ENCODE measurements at places on chromosomes 3 and 15. TPM values are rescaled to one million over a fixed set of nuclear protein-coding genes. Genes with fewer than 3 reads are reported as not detected.

Gene SPINT1
- not detected for total RNA-seq

Gene SKIC8
- total RNA-seq = 115 TPM

Gene MYZAP
- total RNA-seq = 1.5 TPM

Gene TF
- not detected for total RNA-seq

Gene CLCN2
- 3.3 TPM for total RNA-seq

Gene RTP3
- 0.41 TPM for total RNA-seq

Gene FEZF2
- not detected for total RNA-seq

Gene CPEB1
- total RNA-seq = 6.6 TPM

Gene CELF6
- not detected for total RNA-seq

All from H4 (cell line).